ENCODE measurements at places on chromosomes 3 and 15.

DNA sequence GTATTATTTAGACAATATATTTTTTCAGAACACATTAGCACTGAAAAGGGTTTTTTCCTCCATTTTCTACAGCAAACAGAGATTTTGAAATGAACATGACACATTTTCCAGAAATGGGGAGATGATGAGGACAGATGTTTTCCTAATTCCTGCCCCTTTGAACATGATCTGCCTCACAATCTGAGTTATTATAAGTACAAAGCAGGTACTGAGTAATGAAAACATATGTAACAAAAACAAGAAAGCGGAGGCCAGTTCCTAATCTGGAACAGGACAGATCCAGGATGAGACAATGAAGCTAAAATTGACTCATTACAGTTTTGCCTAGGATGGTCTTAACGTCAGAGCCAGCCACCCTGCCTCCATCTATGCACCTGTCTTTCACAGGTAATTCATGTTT, 642.8 kb upstream of the NR2F2 start:
- no peak for DNase-seq

- DNase-seq, result no peak
These were observed 476.3 kb downstream of the RBMS3 start for GRCh38 chr3:29757054-29757777.

GRCh38 chr3:50428007-50428633, 68.8 kb upstream of the TMEM115 start:
- no peak for DNase-seq

DNA sequence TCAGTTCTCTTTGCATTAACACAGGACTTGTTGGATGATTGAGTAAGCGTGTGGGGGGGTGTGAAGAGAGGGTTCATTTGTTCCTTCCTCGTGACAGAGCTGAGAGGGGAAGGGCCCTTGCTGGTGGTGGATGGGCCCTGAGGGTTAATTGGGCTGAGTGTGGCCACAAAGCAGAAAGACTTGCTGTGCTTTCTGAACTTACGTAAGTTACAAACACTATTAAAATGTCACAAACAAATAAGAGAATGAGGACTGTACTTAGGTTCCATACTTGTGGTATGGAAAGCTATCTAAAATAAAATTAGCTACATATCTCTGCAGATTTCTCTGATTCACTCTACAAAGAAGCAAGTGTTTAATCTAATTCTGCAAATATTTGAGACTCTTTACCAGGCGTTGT, 231.3 kb downstream of the LPP start:
- DNase-seq, result no peak

DNA sequence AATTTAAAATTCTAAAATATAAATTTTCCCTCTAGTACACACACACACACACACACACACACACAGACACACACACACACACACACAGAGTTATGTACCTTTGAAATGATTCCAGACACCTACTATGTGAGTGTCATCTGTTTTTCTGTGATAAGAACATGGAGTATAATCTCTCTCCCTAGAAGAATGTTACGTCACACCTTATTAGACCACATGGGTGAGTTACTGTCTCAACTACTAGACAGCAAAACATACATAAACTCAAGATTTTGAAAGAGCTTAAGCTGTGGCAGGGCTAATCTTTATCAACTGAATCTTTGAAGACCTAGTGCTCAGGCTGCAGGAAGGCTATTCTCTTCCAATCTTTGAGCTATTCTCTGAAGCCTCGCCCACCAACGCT, 385.9 kb upstream of the BCHE start:
- no peak for DNase-seq

GRCh38 chr3:59784164-59784563, 734.3 kb upstream of the CFAP20DC start:
- DNase-seq, result no peak

- DNase-seq, result no peak
These were observed 95.7 kb upstream of the C3orf80 start for GRCh38 chr3:160129459-160130061.

GRCh38 chr3:39149059-39149455, 4.3 kb downstream of the CSRNP1 start:
- DNase-seq, result no peak

- no peak for DNase-seq
These were observed 425.2 kb upstream of the TBL1XR1 start for GRCh38 chr3:177622520-177622919.

DNA sequence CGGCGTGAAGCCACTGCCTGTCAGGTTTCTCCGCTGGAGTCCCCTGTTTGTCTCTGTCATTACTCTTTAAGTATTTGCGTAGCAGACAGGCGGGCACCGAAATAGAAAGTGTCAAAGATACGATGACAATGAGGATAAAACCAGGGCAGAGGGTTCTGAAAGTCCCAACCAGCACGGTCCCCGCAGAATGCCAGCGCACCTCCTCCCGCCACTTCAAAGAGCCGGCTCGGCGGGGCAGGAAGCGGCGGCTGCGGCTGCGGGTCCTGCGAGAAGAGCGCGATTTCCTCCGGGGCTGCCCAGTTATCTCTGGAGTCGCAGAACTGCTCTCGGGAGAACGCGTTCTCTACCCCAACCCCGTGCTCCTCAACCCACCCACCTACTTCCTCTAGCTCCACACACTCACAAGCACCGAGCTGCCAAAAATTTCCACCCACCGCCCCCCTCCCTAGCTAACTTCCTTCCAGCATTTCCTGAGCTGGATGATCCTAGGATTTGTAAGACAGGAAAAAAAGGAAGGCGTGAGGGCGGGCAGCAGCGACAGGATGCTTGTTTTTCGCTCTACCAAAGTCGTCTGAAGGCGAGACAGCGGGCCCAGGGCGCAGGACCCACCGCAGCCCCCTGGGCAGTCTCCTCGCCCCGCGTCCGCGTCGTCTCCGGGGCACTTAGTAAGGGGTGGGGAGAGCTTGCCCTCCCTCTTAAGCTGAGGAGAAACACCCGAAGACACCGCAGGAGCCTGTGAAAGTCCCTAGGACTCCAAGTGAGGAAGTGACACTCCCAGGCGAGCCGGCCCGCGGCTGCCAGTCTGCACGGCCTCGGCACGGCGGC, at the start of gene ARHGAP31:
Gene ARHGAP31 (plus strand): TSS at position 513 of the 825 bp plus-strand sequence. CDS start 522 bp downstream, outside the sequence.
- peak; percentile 52 for DNase-seq

Data from COR-L47 (cell line).